ENCODE measurements at places on chromosomes 2 and 18.

DNA sequence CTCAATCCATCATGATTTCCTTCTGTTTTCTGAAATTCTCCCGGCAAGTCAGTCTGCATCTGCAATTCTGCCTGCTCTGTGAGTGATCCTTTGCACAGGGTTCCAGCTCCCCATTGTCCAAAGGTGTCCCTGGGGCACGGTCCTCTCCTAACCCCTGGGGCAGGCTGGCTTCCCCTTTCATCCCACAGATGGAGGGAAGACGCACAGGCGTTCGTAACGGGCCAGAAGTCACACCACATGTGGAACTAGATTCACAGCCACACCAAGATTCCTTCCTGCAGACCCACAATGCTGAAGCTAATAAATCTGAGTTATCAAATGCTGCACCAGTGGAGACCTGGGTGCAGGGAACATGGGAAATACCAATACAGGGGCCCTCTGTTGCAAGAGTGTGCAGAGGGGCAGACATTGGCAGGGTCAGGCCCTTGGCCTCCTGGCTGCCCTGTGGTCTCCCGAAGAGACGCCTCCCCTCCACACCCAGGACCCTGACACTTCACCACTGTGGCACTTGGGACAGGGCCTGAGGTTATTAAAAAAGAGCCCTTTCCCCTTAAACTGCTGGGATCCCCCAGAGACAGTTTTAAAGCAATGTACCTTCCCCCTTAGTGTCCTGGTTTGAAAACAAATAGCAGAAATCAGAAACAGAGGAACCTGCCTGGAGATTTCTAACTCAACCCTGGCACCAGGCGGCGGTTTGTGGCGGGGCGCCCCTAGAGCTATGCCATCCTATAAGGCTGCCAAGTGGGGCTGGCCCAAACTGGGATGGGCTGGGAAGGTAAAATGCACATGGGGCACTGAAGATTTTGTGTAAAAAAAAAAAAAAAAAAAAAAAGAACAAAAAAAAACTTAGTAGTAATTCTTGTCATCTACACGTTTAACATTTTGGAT, 15.4 kb downstream of the ZNF516 start:
- no peak for DNase-seq

- no peak for DNase-seq
Observed at GRCh38 chr2:177053716-177054115, 158.9 kb upstream of the HNRNPA3 start.

- DNase-seq, result no peak
Observed at GRCh38 chr2:74278176-74278575, 65.0 kb downstream of the SLC4A5 start.

- DNase-seq, result no peak
Observed at GRCh38 chr18:23458830-23459529, 5.9 kb downstream of the RIOK3 start.

- DNase-seq, result no peak
Observed at GRCh38 chr2:214537929-214538328, 127.1 kb downstream of the VWC2L start.

GRCh38 chr2:198116756-198117155, 312.4 kb downstream of the PLCL1 start:
- DNase-seq, result no peak

DNA sequence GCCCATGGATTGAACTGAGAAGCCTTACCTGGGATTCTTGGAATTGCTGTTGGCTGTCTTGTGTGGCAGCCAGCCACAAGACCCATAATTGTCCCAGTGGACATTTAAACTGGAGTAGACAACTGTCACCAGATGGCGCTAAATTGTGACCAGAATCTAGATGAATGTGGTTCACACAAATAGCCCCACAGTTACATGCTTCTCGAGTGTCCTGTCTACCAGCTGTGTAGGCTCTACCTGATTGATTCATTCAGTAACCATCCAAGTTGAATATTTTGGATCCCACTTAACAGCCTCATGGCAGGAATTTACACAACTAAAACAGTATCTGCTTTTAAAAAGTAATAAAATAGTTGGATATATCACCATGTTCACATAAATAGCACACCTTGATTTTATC, 73.2 kb downstream of the MAP4K4 start:
- peak; percentile 7 for DNase-seq

GRCh38 chr18:58682429-58683069, 11.3 kb downstream of the MALT1 start:
- DNase-seq, result no peak

DNA sequence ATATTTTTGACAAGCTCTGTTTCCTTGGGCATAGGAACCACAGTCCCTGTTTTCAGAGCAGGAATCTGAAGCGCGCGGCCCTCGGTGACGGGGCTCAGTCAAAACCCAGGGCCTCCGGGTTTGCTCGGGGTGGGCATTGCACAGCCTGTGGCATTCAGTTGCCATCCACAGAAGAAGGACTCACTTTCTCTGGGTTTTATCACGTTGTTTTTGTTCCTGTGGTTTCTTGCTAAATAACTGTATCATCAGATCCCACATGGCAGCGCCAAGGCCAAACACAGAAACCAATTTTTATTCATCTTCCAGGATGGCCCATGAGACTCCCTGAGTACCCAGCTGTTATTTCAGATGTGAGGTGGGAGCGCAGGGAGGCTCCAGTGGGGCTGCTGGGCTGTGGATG, 35.6 kb downstream of the SGPP2 start:
- DNase-seq, result no peak

- DNase-seq, result no peak
Observed at GRCh38 chr2:74583504-74583903, 29.0 kb downstream of the DOK1 start.

GRCh38 chr2:223815186-223815883, 22.0 kb downstream of the AP1S3 start:
- DNase-seq, result no peak

Measured in cerebellar nuclear complex (tissue), 1 donor.